ENCODE measurements at places on chromosomes 1 and 21.

DNA sequence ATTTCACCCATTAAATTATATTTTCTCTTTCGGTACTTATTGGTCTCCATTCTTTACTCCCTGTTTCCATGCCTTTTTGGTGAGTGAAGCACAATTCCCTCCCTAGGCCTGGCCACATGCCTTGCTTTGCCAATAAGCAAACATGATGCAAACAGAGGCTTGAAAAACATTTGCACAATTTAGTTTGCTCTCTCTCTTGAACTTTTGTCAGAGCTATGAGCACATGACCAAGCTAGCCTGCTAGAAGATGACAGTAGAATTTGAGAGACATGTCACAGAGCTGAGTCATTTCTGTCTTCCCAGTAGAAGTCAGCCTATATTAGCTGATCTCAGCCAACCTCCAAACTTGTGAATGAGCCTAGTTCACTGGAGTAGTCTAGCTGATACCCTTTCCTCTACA, 24.6 kb downstream of the ANGPTL3 start:
- peak; percentile 96 for DNase-seq

DNA sequence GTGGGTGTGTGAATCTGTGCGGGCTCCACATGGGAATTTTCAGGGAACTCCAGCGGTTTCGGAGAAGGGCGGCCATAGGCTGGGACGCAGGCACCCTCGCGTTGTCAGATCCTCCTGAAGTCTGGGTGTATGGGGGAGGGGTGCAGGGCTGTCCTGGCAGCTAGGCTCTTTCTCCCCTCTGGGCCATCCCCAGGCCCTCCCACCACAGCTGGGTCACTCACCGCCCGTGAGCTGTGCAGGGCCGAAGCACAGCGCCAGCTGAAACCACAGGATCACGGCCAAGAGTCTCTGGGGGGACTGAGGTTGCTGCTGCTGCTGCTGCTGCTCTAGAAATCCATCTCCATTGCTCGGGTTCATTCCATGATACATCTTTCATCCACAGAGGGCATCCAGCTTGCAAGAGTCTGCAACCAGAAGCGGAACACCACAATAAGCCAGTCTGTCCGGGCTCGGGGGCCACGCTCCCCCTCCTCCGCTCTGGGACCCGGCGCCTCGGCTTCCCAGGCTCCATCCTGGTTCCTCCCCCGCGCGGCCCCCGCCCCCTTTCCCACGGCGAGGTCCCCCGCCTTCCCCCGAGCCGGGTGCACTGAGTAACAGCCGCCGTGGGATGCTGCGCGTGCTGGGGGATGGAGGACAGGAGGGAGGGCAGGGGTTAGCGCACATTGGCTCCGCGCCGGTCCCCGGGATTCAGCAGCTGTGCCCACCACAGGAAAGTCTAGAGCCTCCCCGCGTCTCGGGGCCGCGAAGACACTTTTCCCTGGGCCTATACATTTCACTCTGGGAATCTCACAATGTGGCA, 720 bp downstream of the SUSD4 start:
- DNase-seq = peak; percentile 44

DNA sequence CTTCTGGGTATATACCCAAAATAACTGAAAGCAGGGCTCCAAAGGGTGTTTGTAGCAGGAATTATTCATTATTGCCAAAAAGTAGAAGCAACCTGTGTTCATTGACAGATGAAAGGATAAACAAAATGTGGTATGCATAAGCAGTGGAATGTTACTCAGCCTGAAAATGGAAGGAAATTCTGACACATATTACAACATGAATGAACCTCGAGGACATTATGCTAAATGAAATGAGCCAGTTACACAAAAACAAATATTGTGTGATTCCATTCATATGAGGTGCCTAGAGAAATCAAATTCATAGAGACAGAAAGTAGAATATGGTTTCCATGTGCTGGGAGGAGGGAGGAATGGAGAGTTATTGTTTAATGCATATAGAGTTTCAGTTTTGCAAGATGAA, 86.3 kb upstream of the ARTN start:
- DNase-seq = no peak

- DNase-seq = no peak
These were observed 18.5 kb downstream of the ALDH4A1 start for GRCh38 chr1:18883636-18884418.

GRCh38 chr1:90729504-90730242, 12.6 kb upstream of the BARHL2 start:
- DNase-seq = no peak

- DNase-seq = no peak
These were observed 11.9 kb downstream of the ACTRT2 start for GRCh38 chr1:3033040-3033789.

GRCh38 chr1:160755461-160755860, 16.4 kb downstream of the SLAMF7 start:
- DNase-seq = no peak

GRCh38 chr1:1921901-1922701, 3.0 kb upstream of the TMEM52 start:
- DNase-seq = no peak

- no peak for DNase-seq
These were observed 41.1 kb downstream of the C1orf198 start for GRCh38 chr1:230827081-230827681.

GRCh38 chr1:169494343-169494742, 8.6 kb upstream of the SLC19A2 start:
- no peak for DNase-seq

DNA sequence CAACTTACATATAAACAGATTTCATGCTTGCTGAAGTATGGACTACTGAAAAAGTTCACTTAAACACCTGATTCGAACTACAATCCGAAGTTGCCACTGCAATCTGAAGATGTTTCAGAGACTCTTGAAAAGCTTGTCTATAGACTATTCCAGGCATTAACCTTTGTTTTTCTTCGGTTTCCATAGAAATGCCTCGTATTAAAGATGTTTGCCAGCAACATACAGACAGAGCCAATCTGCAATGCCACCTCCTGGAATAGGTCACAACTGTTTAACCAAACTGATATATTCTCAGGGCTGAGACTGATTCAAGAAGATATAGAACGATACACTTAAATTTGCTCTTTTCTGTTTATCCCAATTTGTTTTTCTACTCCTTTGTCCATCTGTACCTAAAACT, 28.9 kb upstream of the DMRTB1 start:
- DNase-seq = no peak

DNA sequence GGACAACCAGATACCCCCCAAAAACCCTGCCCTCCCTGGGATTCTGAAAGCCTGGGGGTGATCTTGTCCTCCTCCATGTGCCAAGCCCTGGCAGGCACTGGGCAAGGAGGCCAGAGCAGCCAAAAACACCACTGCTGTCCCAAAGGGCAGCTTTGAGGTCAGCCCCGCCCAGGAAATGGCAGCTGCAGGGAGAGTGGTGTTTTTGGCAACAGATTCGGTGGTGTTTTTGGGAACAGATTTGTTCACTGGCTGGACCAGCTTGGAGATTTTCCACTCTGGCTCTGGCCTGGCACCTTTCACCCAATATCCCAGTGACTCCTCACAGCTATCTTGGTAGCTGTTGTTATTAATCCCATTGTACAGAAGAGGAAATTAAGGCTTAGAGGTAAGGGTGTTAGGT, 34.7 kb downstream of the LRP8 start:
- DNase-seq = peak; percentile 43

DNA sequence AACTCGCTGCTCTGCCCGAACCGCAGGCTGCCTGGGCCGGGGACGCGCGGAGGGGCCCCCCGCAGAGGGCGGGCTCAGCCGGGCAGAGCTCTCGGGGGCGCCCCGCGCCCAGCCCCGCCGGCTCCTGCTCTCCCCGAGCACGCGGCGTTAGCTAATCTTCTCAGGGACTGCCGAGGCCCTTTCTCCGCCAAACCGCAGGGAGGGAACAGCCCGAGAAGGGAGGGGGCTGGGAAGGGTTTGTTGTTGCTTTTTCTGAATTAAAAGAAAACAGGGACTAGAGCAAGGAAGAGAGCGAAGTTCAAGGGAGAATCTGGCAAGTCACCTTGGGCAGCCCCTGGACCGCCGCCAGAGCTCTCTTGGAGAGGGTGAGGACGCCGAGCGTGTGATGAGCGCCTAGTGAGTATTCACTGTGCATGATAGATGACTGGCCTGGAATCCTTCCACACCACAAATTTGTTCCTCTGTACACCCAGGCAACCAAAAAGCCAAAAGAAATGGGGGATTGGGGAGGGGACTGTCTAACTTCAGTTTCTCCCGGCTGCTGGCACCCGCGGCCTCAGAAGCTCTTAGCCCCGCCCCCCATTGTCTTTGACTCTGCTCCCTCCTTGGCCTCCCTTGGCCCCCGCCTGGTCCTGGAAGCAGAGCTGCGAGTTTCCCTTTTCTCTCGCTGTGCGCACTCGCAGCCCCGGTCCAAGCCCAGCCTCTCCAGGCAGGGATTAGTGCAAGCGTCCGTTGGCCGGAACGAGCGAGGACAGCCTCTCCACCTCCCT, 19.7 kb upstream of the LMX1A start:
- peak; percentile 98 for DNase-seq

- DNase-seq = no peak
These were observed 92.0 kb downstream of the TIAM1 start for GRCh38 chr21:31252091-31252490.

DNA sequence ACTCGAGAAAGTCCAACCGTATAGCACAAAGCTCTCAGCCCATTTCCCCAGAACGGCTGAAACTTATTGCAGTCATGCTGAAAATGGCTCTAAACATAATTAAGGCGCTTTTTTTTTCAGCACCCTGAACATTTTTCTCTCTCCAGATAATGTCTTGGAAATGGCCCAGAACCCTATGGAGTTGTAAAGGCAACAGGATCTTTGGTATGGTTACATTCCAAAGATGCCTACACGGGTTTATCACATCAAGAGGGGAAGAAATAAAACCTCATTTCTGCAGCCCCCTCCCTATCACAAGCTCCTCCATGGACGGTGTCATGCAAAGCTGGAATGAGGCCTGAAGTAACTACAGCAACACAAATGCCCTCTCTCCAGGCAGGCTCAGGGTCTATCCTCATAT, 126.4 kb upstream of the GALNT2 start:
- DNase-seq = no peak

DNA sequence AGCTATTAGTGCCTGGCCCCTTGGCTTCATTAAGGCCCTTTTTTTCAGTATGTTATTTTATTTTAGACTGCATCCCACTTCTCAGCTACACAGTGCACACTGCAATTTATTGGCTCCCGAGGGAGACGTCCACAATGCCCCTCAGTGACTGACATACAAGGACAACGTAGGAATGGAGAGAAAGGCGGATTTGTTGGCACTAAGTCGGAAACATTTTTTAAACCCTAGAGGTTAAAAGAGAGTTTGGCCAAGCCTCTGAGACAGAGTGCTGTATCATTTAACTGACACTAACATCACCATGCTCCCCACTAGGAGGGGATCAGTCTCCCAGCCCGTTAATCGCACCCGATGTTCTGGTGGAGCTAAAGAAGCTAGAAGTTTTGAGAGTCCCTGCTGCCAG, 45.7 kb upstream of the FOXD3 start:
- no peak for DNase-seq

DNA sequence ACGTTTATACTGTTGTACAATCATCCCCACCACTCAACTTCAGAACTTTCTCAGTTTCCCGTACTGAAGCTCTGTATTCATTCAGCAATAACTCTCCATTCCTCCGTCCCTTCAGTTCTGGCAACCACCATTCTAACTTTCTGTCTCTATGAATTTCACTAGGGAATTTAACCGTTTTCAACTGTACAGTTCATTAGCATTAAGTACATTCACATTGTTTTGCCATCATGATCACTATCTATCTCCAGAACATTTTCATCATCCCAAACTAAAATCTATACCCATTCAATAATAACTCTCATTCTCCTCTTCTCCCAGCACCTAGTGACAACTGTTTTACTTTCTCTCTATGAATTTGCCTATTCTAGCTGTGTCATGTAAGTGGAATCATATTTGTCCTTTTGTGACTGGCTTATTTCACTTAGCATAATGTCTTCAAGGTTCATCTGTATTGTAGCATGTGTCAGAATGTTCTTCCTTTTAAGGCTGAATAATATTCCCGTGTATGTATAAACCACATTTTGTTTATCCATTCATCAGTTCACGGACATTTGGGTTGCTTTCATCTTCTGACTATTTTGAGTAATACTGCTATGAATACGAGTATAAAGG, 75.0 kb downstream of the CEP350 start:
- DNase-seq = no peak

- peak; percentile 26 for DNase-seq
These were observed 46.5 kb upstream of the COA6 start for GRCh38 chr1:234326497-234327366.

GRCh38 chr21:33763582-33763899, 121.2 kb downstream of the ITSN1 start:
- no peak for DNase-seq

GRCh38 chr21:36149788-36150711, 6.6 kb upstream of the DOP1B start:
- DNase-seq = peak; percentile 57
